ENCODE measurements at places on chromosomes 1 and 21.

GRCh38 chr1:15304708-15305467, 57.9 kb downstream of the FHAD1 start:
- peak; percentile 47 for DNase-seq

DNA sequence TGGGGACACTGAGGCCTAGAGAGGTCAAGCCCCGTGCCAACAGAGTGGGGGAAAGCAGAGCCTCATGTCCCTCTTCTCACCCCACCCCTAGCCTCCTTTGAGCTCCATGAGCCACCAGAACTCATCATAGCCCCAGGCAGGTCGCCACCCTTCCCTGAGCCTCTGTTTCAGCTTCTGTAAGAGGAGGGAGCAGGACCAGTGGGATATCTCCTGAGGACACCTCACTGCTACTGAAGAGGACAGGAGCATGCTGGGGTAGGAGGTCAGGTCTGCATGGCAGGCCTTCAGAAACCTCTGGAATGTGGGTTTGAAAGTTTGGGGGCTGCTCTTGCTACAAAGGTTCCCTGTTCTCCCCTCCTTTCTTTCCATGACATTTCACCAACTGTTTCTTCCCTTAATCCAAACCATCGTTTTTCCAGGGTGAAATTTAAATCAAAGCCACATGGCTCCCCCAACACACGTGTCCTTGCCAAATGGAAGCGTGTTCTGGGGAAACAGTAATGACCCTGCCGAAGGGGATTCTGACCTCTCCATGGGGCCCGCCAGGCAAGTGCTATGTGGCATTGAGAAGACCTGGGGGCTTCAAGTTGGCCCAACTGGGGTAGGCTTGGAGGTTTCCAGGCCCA, 88.1 kb upstream of the RUNX3 start:
- no peak for DNase-seq

DNA sequence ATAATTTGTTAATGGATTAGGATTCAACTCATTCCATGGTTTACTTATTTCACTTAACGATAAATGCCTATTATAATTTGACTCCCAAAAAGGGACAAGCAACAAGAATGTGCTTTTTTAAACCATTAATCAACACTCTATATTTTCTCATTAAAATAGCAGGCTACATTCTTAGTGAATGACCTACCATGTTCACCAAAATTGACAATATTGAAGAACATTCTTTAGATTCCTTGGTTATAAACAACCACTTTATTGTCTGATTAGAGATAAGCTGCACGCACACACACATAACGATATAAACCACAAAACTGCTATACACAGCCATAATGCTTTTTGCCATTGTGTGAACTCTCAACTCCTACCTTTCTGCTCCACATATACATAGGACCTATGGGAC, 75.4 kb upstream of the LRRC7 start:
- no peak for DNase-seq

DNA sequence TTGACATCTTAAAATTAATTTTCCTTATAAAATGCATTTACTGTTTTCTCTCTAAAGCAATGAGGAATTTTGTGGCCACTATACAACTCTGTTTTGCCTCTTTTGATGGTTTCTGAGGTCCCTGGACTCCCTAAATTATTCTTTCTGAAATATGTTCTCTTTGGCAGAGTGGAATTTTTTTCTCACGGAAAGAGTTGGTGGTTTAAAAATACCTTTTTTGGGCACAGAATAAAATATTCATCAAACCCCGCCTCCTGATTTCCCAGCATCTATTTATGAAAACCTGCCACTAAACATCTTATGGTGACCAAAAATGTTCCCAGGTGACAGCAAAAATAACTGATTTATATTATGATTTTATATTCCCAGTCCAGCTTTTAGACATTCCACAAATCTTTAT, 165.3 kb upstream of the SYT6 start:
- DNase-seq, result no peak

GRCh38 chr1:242784084-242784483, 259.6 kb upstream of the PLD5 start:
- no peak for DNase-seq

- DNase-seq, result no peak
Observed at GRCh38 chr1:160580221-160580812, 1.0 kb upstream of the CD84 start.

GRCh38 chr1:233368789-233369130, 41.2 kb downstream of the MAP3K21 start:
- no peak for DNase-seq

DNA sequence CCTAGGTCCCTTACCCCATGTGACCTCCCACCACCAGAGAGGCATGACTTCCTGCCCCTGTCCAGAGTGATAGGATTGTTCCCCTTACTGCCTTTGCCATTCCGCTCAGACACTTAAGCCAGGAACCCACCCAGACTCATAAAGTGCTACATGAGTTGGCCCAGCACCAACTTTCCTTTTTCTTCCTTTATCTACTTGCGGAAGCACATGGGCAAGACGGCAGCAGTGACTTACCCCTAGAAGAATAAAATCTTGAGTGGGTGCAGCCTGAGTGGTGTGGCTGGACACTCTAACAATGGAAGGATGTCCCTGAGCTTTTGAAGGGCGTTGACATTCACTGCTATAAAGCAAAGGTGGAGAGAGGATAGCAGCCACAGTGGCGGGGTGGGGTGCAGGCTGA, 100.1 kb downstream of the MAB21L3 start:
- no peak for DNase-seq

GRCh38 chr1:238252033-238252802, 361.5 kb upstream of the ZP4 start:
- peak; percentile 41 for DNase-seq

DNA sequence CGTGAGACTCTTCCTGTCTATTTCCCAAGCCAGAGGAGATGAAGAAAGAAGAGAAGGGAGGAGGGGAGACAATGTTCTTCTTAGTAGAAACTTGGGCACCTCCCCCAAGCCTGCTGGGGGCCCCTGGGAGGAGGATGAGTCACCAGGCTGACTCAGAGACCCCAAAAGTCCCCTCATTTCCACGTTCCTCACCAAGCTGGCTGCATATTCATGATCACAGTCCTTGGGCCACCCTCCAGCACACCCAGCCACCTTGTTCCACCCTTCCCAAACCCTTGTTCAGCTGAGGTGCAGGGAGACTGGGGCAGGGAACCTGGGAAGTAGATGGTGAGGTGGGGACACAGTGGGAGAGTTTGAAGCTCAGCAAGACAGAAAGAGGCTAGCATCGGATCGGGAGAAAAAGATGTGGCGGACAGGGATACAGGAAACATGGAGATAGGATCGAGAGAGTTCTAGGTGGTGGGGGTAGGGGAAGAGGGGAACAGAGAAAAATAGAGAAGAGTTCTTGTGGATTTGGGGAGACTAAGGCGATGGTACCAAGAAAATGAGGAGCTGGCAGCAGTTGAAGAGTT, 712 bp downstream of the RAB13 start:
- DNase-seq, result peak; percentile 86

DNA sequence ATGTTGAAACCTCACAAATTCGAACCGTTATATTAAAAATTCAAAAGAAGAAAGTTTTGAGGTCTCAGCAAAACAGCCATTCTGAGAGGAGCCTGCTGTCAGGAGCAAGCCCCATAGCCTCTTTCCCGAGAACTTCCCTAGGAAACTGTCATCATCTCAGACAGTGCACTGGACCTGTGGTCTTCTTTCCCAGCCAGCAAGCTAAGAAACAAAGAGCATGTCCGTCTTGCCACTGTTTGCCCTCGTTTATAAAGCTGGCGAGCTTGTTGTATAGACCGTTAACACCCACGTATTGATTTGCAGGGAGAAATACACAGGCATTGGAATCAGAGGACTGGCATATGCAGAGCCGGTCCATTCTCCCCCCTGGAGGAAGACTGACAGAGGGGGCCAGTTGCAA, 407.0 kb downstream of the NPHP4 start:
- no peak for DNase-seq

- DNase-seq, result no peak
Observed at GRCh38 chr1:160257411-160258015, 4.8 kb downstream of the DCAF8 start.

GRCh38 chr21:26368591-26369320, 198.2 kb upstream of the APP start:
- DNase-seq, result no peak

- DNase-seq, result no peak
Observed at GRCh38 chr1:245266105-245266504, 111.3 kb downstream of the KIF26B start.

DNA sequence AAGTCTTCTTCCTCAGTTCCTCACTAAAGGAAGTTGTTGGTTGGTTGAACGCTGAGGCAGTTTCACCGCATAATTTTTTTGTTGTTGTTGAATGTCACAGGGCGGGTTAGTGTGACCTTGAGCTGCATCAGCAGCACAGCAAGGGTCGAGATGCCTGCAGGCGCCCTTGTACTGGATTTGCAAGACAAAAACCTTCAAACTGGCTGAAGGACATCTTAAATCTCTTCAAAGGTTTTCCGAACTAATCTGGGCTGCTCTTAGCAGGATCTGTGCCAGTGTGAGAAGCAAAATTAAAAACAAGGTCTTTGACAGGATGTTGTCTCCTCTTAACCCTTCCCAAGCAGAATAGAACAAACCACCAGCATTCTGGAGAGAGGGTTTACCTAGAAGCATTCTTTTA, 59.4 kb downstream of the NRIP1 start:
- DNase-seq, result no peak

DNA sequence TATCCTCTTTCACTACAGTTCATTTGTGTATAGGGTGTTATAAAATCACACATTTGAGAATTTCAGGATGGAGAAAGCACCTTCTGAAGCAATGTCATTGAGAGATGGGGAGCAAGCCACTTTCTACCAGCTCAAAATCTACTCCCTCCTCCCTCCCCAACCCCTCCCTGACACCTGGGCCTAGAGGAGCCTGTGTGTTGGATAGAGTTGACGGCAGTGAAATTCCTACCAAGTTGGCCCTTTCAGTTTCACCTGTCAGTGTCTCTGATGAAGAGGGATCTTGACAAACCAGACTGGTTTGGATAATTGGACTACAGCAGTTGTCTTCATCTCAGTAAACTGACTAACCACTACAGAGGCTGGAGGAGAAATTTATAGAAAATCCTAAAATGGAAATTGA, 125.0 kb upstream of the HOOK1 start:
- DNase-seq, result no peak

DNA sequence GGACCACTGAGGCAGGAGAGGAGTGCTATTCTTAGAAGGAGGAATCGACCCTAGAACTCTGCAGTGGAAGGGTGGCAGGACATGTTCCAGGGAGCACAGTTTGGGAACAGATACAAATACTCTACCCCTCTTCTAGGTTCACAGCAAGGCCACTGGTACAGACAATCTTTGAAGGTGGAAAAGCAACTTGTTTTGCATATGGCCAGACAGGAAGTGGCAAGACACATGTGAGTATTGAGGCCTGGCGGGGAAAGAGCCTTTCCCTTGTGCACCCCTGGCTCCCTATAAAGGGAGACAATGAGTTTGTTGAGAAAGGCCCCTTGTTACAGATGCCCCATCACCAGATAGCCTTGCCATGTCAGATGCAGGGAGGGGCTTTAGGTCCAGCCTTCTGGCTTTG, 17.8 kb downstream of the KIF2C start:
- no peak for DNase-seq

DNA sequence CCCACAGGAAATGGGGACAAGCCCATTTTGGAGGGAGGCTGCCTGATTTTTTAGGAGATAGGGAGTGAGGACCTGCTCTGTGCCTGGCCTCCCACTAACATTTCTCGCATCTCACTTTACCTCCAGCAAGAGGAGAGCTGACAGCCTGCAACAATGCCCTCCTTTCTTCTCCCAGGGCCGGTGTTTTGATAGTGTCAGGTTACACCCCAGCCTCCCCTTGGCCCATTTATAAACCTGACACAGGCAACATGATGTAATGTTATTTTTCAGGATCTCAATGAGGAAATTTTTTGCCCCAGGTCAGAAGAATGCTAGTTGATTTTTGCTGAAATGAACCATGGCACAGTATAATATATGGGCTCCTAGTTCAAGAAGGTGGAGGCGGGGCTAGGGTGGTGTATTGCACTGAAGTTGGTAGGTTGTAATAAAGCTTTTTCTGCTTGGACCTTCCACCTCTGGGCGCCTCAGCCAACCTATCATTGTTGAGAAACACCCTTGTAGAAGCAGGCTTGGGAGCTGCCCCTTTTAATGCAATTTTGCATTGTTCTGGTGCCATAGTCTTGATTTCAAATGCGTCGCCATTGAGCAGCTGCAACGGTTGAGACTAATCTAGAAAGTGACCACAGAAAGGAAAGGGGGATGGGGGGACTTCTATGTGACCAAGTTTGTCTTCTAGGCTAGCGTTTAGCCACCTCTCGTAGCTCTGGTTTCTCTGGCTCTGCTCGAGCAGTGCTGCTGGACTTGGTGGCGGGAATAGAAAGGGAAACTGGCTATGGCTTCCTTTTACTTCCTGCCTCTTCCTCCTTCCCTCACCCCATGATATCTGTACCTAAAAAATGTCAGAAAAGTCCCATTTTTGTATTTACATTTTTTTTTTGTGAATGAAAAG, 53.0 kb downstream of the PBX1 start:
- peak; percentile 42 for DNase-seq

- no peak for DNase-seq
Observed at GRCh38 chr1:207021876-207022596, 10.5 kb downstream of the C1orf116 start.

- no peak for DNase-seq
Observed at GRCh38 chr1:243547891-243548290, 292.1 kb downstream of the SDCCAG8 start.

- DNase-seq, result no peak
Observed at GRCh38 chr1:161130266-161130665, 2.2 kb downstream of the DEDD start.

GRCh38 chr1:9716404-9717192, 65.1 kb downstream of the PIK3CD start:
- no peak for DNase-seq

DNA sequence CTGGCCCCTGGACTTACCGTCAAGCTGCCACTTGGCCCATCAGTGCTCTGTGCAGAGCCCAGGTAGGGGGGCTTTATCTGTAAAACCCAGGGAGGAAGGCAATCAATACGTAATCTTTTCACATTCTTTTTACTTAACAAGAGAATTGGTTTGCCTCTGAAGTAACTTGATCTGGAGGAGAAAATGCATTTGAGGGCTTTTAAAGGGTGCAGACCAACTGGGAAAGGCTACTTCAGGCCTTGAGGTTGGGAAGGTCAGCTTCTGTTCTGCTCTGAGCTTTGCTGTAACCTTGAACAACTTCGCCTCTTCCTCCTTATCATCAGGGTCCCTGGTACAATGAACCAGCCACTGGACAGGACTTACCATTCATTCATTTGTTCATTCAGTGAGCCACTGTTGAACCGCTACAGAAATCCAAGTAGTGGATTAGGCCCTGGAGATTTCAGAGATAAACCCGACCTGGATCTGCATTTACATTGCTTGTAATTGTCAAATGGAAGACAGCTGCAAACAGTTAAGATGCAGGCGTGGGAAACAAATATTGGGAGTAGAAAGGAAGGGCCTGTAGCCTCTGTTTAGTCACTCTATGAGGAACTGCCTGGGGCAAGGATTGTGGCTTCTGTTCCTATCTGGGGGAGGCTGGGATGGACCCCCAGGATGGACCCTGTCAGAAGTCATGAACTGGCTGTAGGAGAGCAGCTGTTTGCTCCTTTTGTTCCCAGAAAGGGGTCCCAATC, 90.9 kb downstream of the MAN1C1 start:
- DNase-seq, result no peak

- DNase-seq, result no peak
Observed at GRCh38 chr1:217856342-217857034, 225.3 kb downstream of the SPATA17 start.

GRCh38 chr1:187844313-187844712, 1015.6 kb downstream of the PLA2G4A start:
- DNase-seq, result no peak

All from A673 (cell line).